ENCODE measurements at places on chromosomes 3 and 15. TPM values are rescaled to one million over a fixed set of nuclear protein-coding genes. Genes with fewer than 3 reads are reported as not detected.

Gene CP
- 2.2 TPM for total RNA-seq

Gene RTP4
- total RNA-seq = 1.2 TPM

Gene PSTPIP1
- total RNA-seq = 1.3 TPM

Gene NR2F2
- 23.6 TPM for total RNA-seq

DNA sequence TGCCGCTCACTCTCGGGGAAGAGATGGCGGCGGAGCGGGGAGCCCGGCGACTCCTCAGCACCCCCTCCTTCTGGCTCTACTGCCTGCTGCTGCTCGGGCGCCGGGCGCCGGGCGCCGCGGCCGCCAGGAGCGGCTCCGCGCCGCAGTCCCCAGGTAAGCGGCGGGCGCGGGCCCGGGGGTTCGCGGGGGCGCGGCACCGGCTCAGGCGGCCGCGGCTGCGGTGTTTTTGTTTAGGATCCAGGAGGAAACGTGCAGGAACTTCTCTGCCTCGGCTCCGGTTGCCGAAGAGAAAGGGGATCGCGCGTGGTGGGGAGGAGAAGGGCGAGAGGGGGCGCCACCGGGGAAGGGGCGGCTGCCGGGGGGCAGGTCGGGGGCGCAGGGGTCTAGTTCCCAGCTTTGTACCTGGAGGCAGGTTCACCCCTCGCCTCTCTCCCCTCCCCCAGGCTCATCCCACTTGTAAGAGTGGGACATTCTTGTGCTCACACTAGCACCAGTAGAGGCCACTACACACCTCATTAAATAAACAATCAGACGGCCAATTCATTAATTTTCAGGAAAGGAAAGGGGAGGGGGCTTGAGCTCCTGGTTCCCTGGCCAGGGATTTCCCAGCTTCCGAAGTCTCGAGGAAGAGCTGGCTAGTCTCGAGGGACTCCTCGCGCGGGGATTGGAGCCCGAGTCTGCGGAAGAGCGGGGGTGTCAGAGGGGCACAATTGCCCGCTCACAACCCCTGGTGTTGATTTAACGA is 562 bp downstream of the NEO1 start:
- peak; percentile 39 for DNase-seq
- no peaks in the 10 kb centered on the region for H3K27me3 ChIP-seq
- H3K27ac ChIP-seq = peak overlapping the region; percentile 91
- peak overlapping the region; percentile 96 for H3K4me3 ChIP-seq

DNA sequence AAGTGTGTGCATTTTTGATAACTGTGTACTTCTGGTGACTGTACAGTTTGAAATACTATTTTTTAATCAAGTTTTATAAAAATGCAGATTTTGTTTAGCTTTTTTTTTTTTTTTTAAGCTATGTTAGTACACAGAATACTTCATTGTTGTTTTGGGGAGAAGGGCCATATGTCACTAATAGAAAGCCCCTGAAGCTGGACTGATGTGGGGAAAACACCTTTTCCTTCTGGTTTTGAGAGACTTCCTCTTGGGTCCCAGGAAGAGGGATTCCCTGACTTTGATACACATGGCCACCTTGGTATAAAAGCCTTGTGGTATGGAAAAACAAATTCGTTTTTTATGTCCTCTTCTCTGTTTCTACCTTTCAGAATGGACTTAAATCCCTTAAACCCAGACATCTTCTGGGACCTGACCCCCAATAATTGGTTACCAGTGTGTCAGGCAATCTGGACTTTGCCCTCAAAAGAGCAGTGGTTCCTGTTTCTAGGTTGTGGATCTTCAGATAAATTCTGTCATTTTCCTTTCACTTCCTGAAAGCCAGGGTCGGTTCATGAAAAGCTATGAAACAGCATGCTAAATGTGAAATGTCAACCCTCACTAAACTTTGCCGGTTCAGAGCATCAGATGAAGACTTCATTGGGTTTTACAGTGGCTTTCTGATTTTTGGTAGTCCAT is 31.1 kb upstream of the BLOC1S6 start:
- no peaks in the 10 kb centered on the region for H3K27me3 ChIP-seq
- no peaks in the 10 kb centered on the region for H3K4me1 ChIP-seq
- H3K36me3 ChIP-seq = no peaks in the 10 kb centered on the region
- H3K27ac ChIP-seq = no peak overlapping the region
- H3K4me3 ChIP-seq = no peak overlapping the region
- no peak for DNase-seq

DNA sequence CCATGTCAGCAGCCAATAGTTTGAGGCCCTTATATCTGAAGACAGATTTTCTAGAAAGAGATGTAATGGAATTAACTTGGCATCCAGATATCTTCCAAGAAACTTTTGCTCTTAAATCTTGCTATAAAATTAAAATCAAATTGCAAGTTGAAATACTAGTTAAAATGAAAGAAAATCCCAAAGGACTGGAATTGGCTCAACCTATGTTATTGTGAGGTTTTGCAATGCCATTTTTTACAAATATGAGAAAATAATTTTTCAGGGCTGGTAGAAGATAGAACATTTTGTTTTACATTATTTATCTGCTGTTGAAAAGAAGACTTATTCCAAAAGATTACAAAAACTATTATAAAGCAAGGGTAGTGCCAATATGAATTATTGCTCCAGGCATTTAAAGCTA is 92.2 kb upstream of the AGTR1 start:
- DNase-seq = no peak
- H3K4me3 ChIP-seq = no peak overlapping the region
- H3K27me3 ChIP-seq = no peaks in the 10 kb centered on the region

GRCh38 chr3:69094467-69095205 is 9.9 kb downstream of the ARL6IP5 start:
- H3K36me3 ChIP-seq = no peaks in the 10 kb centered on the region
- H3K4me3 ChIP-seq = no peak overlapping the region
- H3K27ac ChIP-seq = peak overlapping the region; percentile 69
- H3K27me3 ChIP-seq = no peaks in the 10 kb centered on the region
